NCI-H526 treated with DMSO at 0.1 percent for 48 hours (cell line): ENCODE measurements at places on chromosomes 7 and 10.

GRCh38 chr7:108415821-108416536 is 40.3 kb downstream of the NRCAM start:
- peak; percentile 85 for DNase-seq

DNA sequence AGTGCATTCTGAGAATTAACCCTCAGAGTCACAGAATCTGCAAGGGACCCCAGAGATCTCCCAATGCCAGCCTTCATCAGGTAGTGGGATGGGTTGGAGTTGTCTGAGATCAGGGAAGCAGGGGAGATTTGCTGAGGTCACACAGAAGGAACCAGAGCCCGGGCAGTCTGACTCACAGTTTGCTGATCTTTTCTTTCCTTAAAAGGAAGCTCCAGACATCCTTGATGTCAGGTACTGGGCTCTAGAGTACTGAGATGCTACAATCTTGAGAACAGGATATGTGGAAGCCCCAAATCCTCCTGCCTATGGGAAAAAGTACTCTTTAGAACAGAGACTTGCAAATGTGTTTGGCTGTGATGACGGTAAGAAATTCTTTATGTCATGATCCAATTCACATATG is 706 bp downstream of the TBATA start:
- no peak for DNase-seq

DNA sequence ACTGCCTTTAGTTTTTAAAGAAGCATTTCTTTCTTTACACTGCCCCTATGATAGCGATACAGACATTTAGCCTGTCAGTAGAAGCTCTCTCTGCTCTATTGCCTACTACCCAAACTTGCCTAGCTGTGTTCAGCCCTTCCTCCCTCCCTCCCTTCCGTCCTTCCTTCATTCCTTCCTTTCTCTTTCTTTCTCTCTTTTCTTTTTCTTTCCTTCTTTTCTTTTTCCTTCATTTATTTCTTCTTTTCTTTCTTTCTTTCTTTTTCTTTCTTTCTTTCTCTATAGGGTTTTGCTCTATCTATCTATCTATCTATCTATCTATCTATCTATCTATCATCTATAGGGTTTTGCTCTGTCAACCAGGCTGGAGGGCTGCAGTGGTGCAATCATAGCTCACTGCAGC is 7.1 kb upstream of the ZNF212 start:
- no peak for DNase-seq

GRCh38 chr7:92768501-92769393 is 67.6 kb downstream of the CDK6 start:
- DNase-seq: peak; percentile 68

- no peak for DNase-seq
These were observed 28.2 kb downstream of the IL15RA start for GRCh38 chr10:5949009-5949759.

DNA sequence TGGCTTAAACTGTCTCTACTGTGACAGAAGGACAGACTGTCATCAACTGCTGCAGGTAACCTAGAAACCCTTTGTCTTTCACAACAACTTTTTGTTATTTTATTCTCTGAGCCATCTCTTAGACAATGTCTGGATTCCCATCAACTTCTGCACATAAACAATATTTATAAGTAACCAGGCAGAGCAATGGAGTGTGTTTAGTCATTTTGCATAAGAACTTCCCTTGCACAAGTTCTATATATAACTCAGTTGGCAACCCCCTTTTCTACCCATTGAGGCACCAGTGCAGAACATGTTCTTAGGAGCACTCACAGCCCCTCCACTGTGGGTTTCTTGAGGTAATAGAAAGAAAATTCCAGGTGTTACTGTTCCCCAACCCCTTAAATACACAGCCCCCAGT is 65.0 kb upstream of the IL6 start:
- DNase-seq: no peak

DNA sequence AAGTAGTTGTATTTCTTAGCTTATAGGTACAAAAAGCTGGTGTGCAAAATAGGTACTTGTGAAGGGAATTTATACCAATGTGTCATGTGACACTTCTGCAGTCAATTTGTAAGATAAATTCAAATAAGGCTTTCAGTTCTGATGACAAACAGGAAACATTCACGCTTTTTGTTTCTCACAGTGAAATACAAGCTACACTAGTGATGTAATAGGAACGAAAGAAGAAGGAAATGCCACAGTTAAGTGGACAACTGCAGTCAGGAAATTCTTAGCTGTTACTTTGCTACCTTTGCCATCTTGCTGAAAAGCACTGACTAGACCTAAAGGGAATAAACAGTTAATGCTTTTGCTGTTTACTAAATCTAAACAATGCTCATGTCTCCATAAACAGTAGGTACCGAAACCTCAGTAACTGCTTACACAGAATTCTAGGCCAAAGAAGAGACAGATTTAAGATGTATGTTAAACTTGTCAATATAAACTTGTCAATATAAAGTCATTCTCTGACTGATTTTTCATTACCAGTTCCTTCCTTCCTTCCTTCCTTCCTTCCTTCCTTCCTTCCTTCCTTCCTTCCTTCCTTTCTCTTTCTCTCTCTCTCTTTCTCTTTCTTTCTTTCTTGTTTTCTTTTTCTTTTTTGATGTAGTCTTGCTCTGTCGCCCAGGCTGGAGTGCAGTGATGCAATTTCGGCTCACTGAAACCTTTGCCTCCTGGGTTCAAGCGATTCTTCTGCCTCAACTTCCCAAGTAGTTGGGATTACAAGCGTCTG is 10.1 kb downstream of the OTUD1 start:
- no peak for DNase-seq

- no peak for DNase-seq
These were observed 116.0 kb downstream of the ELAPOR2 start for GRCh38 chr7:86943447-86943846.

DNA sequence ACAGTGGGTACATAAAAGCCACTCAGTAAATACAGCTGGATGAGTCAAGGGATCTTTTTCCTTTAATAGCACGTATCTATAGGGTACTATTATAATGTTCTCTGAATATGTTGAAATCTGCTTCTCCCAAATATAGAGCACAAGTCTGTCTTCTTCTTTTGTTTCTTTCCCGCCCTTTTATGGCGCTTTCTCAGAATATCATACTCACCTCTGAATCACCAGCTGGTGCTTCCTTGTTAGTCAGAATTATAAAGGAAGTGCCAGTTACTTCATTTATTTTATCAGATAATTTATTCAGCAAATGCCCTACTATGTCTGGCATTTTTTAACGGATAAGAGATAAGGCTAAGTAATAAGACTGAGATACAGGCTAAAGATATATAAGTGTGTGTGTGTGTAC is 772.9 kb downstream of the SORCS3 start:
- no peak for DNase-seq

GRCh38 chr7:102244601-102245000 is 42.1 kb upstream of the SH2B2 start:
- no peak for DNase-seq

- DNase-seq: no peak
These were observed 51.0 kb downstream of the COL1A2 start for GRCh38 chr7:94445696-94446194.
